ENCODE measurements at places on chromosomes 11 and 22.

- DNase-seq = peak; percentile 4
Measured at GRCh38 chr11:102807921-102808320, 10.0 kb upstream of the MMP1 start.

GRCh38 chr11:17478070-17478469 is 1.4 kb upstream of the ABCC8 start:
- DNase-seq = no peak

DNA sequence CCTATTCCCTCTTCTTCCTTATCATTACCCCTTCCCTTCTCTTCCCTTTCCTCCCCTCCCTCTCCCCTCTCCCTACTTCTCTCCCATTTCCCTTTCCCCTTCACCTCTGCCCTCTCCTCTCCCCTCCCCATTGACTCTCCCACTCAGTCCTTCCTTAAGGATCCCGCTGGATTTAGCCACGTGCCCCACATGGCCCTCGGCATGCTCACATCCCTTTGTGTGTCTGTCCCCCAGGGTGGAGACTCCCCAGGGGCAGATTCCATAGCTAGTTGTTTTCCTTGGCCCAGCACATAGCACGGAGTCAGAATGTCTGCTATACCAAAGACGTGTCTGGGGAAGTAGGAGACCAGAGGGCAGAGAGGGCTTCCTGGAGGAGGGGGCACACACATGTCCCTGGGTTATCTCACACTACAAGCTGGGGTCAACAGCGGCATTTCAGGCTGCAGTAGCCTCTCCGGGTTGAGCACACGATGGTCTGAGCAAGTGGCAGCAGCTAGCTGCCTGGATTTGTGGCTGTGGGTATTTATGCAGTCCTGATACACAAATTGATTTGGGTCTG is 487.0 kb downstream of the TBC1D22A start:
- DNase-seq = no peak

GRCh38 chr22:17121233-17122195 is at the start of gene TMEM121B:
TSS of gene TMEM121B (minus strand) at chr22:17121360. CDS start at chr22:17121127, 233 bp downstream.
- DNase-seq = peak; percentile 54

GRCh38 chr22:27045103-27045947 is 387.9 kb downstream of the MIAT start:
- no peak for DNase-seq

Data from stimulated activated naive CD8-positive, alpha-beta T cell treated with anti-CD3 and anti-CD28 coated beads, Interleukin-15, Interleukin-2, amounts not matched to agents 100 U/mL and 50 U/mL, for 24 hours (primary cell).